ENCODE measurements at places on chromosomes 1 and 21.

GRCh38 chr1:239812580-239812979 lies 279.1 kb upstream of the FMN2 start:
- no peak for DNase-seq

DNA sequence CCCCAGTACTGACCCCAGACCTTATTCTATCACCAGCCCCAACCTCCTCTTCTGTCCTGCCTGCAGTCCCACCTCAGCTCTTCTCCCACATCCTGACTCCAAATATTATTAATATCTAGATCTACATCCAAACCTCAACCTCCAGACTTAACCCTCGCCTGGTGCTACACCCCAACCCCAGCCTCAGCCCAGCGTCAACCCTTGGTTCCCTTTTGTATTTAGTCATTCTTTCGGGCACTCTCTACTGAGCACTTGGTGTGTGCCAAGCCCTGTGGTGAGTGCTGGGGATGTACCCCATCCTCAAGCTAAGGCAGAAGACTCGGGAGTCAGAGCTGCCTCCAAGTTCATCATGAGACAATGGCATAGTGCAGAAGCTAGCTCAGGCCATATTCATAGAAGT lies 1.1 kb downstream of the SHISAL2A start:
- DNase-seq, result no peak

- no peak for DNase-seq
These were observed 6.0 kb downstream of the CCDC24 start for GRCh38 chr1:43997295-43997999.

DNA sequence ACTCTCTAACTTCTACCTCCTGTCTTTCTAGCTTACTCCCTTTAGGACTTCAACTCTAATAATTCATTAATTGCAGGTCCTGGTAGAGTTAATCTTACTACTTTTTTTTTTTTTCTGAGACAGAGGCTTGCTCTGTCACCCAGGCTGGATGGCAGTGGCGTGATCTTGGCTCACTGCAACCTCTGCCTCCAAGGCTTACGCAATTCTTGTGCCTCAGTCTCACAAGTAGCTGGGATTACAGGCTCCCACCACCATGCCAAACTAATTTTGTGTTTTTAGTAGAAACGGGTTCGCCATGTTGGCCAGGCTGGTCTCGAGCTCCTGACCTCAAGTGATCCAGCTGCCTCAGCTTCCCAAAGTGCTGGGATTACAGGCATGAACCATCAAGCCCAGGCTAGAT lies 15.7 kb downstream of the BTBD8 start:
- no peak for DNase-seq

DNA sequence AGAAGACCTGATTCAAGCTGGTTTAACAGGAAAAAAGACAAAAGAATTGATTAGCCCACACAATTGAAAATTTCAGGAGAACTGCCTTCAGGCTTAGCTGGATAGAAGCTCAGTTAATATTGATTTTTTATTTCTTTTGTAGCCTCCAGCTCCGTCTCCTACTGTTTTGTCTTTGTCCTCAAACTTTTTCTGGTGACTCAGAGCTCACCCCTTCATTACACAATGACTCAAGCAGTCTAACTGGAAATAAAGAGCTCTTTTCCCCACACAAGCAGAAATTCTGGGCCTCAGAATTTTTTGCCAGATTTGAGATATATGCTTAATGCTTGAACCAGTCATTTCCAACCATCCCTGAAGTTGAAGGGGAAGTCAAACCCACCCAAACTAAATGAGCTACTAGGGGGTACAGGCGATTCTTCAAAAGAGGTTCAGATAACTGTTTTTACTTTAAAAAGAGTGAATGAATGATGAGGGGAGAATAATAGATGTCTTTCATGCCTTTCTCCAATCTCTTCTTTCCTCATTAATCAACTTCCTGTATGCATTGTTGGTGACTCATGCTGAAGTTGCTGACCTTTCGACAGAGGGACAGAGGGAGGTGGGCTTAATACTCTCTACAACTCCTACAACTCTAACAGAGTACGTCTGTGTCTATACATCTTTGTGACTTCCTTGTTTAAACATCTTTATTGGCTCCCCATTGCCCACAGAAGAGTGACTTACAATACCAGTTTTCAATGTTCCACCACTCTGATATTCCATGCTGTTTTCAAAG lies 6.2 kb upstream of the ACP6 start:
- DNase-seq, result no peak

DNA sequence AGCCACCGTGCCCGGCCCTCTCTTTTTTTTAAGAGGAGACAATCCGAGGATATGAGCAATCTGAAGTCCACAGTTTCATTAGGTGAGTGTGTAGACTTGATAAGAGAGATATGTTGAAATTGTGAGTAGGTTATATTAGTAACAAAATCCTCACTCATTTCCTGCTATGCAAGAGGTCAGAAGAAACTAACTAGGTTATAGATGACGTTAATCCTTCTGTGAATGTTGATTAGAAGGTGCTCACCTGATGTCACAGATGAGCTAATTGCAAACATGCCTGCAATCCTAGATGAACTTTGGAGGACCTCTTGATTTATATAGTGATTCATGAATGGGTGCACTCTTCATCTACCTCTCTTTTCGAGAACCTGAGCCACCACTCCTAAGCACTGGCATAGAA lies 29.3 kb downstream of the NTMT2 start:
- no peak for DNase-seq

DNA sequence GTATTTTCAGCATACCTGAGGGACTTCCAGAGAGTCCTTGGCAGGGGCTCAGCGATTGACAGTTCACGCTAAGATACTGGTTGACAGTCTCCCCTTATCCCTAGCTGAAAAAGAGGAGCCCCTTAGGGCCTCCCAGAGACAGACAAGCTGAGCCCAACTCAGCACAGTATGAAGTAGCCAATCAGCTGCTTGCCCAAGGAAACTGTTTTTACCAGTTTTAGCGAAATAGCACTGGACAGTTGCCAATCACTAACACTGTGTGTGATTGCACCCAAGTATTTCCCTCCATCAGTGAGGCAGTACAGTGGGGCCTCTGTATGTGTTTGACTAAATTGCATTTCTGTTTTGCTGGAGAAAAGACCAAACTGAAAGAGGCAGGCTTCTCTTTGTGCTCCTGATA lies 27.0 kb downstream of the KHDRBS1 start:
- no peak for DNase-seq

GRCh38 chr1:198124673-198125072 lies 32.1 kb upstream of the NEK7 start:
- DNase-seq, result no peak

DNA sequence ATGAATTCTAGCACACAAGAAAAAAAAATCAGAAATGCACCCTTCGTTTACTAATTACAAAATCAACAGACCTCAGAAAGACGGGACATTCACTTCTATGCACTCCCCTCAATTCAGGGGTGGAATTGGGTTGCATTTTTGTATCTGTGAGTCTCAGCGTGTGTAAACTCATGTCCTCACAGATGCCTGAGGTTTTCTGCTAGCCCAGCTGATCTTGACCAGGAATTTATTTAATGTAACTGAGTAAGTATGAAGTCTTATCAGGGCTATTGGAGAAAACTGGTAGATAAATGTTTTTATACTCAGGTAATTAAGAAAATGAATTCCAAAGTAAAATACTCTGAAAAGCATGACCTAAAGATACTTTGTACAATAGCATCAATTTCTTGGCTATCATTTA lies 167.7 kb downstream of the RUNX1 start:
- no peak for DNase-seq

DNA sequence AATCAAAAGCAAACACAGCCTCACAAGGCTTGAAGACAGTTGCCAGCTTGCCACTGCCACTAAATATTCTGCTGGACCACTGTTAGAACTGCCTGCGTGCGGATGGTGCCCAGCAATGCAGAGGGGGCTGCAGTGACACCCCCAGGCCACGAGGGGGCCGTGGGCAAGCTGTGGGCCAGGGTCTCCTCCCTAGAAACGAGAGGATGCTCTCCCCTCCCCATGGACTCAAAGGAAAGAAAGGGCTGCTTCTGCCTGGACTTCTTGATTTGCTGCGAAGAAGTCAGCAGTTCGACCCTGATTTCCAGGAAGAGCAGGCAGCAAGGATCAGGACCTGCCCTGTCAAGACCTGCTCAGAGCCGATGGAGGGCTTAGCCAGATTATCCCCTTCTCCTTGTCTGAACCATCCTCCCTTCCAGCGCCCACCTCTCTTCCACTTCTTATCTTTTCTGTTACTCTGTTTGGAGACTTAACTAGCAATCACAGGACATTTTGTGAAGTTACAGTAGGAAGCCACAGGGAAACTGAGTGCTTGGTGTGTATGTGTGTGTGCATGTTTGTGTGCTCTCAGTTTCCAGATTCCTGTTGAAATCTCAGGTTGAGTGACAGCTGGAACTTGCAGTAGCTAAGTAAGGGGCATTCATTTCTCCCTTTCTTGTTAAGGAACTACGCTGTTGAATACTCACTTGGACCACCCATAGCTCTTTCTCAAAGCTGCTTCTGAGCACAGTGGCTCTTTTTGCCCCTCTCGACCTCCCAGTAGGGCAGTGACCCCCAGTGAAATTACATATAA lies 2.7 kb downstream of the MAN1C1 start:
- DNase-seq, result no peak

DNA sequence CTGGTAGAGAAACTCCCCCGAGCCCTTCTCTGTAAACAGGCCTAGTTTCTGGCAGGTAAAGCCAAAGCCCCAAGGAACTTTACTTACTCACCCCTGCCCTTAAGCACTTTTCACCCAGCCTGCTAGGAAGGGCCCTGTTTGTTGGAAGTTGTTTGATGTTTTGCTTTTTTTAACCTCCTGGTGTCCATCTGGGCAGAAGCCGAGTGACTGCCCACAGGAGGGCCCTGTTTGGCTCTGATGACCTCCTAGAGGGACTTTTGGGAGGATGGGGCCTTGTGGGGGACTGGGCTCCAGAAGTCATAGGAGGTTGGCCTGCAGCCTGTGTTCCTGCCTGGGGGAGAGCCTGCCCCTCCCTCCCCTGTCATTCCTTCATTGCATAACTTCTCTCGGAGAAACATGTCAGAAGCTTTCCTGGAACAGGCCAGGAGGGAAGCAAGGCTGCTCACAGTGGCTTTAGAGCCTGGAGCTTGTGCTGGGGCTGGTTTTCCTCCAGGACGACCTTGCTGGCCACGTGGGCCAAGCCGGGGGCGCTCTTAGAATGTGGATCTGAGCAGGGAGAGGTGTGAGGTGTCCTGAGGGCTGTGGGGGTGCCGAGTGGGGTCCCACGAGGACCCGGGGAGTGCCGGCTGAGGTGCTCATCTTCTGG lies 33.9 kb downstream of the COQ8A start:
- DNase-seq, result no peak

GRCh38 chr1:159012495-159012894 lies 2.8 kb downstream of the IFI16 start:
- DNase-seq, result peak; percentile 11

DNA sequence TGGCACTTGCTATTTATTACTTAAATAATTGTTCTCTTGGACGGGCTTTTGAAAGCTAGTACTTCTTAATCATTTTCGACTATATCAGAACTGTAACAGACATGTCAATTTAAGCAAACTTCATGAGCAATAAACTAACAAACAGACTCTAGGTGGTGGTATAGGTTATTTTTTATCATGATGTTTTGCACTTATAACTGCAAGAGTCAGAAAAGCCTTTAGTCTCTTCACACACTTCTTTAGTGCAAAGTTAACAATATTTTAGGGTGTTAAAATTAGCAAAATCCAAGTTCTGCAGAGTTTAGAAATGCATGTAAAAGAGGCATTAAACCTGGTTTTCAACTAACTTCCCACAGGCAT lies 2.2 kb downstream of the NRIP1 start:
- no peak for DNase-seq

GRCh38 chr1:17437260-17437579 lies 2.3 kb downstream of the RCC2 start:
- no peak for DNase-seq

GRCh38 chr1:22053017-22053860 lies 730 bp downstream of the CDC42 start:
- DNase-seq, result peak; percentile 27

GRCh38 chr1:57874418-57874877 lies 450.6 kb upstream of the DAB1 start:
- DNase-seq, result no peak

GRCh38 chr1:58447886-58448285 lies 98.6 kb downstream of the OMA1 start:
- DNase-seq, result no peak

- DNase-seq, result no peak
These were observed 37.6 kb upstream of the LDLRAP1 start for GRCh38 chr1:25505656-25506385.

DNA sequence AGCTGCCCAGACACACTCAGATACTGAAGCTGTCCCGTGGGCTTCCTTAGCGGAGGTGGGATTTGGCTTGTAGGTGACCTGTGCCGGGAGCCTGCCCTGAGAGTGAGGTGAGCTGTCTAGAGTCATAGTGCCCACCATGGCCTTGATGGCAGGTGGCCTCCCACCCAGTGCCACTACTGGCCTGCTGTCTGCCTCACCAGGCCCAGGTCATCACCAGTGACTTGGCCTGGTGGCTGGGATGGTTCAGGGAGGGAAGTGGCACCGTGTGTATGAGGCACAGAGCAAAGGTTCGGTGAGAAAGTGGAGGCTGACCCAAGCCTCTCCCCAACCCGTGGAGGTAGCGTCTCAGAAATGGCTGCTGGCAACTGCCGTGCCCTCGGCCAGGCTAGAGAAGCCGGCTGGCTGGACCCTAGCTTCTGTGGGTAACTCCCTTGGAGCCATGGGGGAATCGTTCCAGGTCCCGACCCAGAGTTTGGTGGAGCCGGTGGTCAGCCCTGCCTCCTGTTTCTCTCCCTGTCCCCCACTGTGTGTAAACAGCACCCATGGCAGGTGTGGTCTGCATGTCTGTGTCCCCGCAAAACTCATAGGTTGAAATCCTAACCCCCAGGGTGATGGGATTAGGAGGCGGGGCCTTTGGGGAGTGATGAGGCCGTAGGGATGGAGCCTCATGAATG lies 155.4 kb upstream of the C1orf174 start:
- no peak for DNase-seq

DNA sequence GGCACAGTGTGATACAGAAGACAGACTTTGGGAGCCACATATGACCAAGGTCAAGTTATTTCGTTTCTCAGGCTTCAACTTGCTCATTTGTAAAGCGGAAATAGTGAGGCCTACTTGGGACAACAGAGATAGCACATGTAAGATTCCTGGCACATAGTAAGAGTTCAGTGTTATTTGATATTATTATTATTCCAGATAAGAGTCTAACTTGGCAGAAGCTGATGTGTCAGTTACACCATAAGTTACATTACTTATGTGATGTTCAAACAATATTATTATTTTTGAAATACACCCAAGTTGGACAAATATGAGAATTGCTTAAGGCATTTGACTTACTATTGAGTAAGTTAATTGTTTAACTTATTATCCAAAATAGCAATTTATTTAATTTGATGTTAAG lies 10.2 kb upstream of the CYP4X1 start:
- no peak for DNase-seq

GRCh38 chr1:36532810-36533401 lies 50.2 kb upstream of the CSF3R start:
- no peak for DNase-seq

DNA sequence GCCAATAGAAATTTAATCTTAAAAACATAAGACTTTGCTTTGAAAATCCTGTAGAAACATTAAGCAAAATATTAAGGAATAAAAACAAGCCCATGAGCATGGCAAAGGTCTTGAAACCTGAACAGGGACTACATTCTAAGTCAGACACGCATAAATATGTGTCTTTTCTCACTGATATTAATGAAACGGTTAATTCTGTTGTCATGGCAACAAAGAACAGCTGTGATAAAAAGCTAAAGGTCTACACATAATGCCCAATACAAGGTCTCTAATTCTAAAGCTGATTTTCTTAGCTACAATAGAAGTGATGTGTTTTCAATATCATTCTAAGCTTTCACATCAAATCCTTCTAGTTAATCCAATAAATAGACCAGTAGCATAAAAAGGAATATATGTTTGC lies 331.7 kb downstream of the PTBP2 start:
- no peak for DNase-seq

- no peak for DNase-seq
These were observed 1.2 kb upstream of the RWDD3 start for GRCh38 chr1:95232646-95233318.
